A549 treated with DMSO at 1 μM for 4 hours (cell line): ENCODE measurements at places on chromosomes 12 and 14. TPM values are rescaled to one million over a fixed set of nuclear protein-coding genes. Genes with fewer than 3 reads are reported as not detected.

LBHD2 gene
- total RNA-seq, result 0.14 to 0.39 TPM (median 0.18 TPM) in 3 of 5 replicates, not detected in the others

CLEC7A gene
- total RNA-seq, result not detected in 5 replicates

PMEL gene
- 0.62 to 1.9 TPM (median 1.0 TPM) in 5 replicates for total RNA-seq

LRP1-AS gene
- not detected in 5 replicates for total RNA-seq

SVOP gene
- total RNA-seq, result not detected in 5 replicates

TMEM229B gene
- 0.14 to 0.24 TPM (median 0.20 TPM) in 5 replicates for total RNA-seq

RNU4-1 gene
- not detected in 5 replicates for total RNA-seq

FSCB gene
- total RNA-seq, result not detected in 5 replicates

VTI1B gene
- total RNA-seq, result 83.1 to 95.8 TPM (median 90.0 TPM) in 5 replicates

KRT79 gene
- total RNA-seq, result 0.08 to 0.20 TPM (median 0.10 TPM) in 3 of 5 replicates, not detected in the others

HOXC4 gene
- total RNA-seq, result 2.7 to 4.7 TPM (median 3.9 TPM) in 5 replicates

PTPRQ gene
- 0.01 to 0.11 TPM (median 0.03 TPM) in 4 of 5 replicates, not detected in the other for total RNA-seq

MYH6 gene
- not detected in 5 replicates for total RNA-seq
